Naive thymus-derived CD4-positive, alpha-beta T cell (primary cell): ENCODE measurements at places on chromosomes 2 and 18.

- no peak for DNase-seq
Measured at GRCh38 chr2:206937555-206937954, 1.8 kb upstream of the CPO start.

- DNase-seq: no peak
Measured at GRCh38 chr2:191009541-191010374, 4.2 kb downstream of the STAT1 start.

DNA sequence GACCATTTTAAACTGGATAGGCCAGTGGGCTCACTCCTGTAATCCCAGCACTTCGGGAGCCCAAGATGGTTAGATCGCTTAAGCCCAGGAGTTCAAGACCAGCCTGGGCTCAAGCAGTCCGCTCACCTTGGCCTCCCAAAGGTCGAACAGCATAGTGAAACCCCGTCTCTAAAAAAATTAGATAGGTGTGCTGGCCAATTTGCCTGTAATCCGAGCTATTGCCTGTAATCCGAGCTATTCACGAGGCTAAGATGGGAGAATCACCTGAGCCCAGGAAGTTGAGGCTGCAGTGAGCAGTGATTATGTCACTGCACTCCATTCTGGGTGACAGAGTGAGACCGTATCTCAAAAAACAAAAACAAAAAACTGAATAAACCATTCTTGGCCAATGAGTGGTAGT is 52.6 kb upstream of the EMILIN2 start:
- DNase-seq: no peak

DNA sequence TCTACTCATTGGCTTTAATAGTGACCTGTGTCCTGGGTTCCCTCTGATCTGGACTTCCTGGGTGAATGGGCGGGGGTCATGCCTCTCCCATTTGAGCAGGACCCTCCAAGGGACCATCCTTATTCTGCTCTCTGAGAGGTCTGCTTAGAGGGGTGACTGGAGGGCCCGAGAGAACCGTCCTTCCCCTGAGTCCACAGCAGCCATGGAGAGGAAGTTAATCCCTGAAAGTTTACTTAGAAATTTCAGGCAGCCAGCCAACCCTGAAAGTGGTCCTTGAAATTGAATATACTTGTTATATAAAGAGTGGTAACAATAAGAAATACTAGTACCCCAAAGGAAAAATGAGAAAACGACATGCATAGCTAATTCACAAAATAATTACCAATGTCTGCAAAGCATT is 226.1 kb downstream of the DYSF start:
- no peak for DNase-seq

GRCh38 chr2:70596739-70597138 is 43.1 kb upstream of the TGFA start:
- no peak for DNase-seq

DNA sequence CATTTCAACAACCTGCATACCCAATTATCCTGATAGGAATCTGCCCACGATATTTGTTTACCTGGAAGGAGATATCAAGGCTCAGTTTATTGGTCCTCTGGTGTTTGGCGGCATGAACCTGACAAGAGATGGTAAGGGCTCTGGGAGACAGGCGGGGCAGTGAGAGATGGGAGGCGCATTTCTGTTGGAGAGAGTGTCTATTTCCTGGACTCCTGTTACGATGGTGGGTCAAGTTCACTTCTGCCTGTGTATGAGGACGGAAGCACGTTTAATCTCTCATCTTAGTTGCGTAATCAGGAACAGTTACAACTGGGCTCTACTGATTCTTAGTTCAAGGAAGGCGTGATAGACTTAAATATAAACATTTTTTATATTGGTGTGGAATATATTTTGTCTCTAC is 8.9 kb downstream of the PDCL3 start:
- DNase-seq: no peak

GRCh38 chr2:124894199-124894598 is 869.1 kb downstream of the CNTNAP5 start:
- DNase-seq: no peak

- no peak for DNase-seq
Measured at GRCh38 chr2:25169073-25169470, 692 bp upstream of the POMC start.

- no peak for DNase-seq
Measured at GRCh38 chr2:57190007-57190406, 856.6 kb upstream of the VRK2 start.

DNA sequence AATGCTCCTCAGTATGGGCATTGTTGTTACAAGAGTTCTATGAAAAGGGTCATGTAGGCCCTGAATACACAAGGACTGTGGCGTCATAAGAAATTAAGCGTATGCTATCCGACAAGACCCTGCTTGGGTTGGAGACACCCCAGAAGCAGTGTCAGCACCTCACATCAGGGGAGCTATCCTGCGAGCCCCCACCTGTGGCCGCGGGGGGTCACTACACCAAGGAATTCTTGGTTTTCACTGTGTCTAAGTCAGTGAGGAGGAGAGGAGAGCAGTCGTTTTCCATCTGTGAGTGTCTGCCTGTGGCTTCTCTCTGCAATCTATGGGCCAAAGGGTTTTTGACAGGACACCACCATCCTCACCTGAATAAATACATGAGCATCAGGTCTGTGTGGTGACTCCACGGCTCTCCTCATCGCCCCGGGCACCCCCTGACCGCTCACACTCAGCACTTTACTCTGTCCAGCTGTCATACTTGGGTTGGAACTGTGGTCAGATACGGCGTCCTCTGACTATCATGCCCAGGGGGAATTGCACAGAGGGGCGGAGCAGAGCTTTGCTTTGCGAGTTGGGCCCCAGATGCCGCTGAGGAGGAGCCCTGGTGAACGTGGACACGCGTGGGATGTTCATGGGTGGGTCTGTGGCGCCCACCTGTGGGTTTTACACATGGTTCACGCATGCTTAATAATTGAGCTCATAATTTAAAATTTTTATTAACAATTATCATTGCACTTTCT is 235.5 kb downstream of the MYT1L start:
- no peak for DNase-seq

GRCh38 chr2:14628901-14629300 is 3.6 kb upstream of the LRATD1 start:
- no peak for DNase-seq

GRCh38 chr18:67783196-67783946 is 266.9 kb upstream of the DSEL start:
- no peak for DNase-seq

DNA sequence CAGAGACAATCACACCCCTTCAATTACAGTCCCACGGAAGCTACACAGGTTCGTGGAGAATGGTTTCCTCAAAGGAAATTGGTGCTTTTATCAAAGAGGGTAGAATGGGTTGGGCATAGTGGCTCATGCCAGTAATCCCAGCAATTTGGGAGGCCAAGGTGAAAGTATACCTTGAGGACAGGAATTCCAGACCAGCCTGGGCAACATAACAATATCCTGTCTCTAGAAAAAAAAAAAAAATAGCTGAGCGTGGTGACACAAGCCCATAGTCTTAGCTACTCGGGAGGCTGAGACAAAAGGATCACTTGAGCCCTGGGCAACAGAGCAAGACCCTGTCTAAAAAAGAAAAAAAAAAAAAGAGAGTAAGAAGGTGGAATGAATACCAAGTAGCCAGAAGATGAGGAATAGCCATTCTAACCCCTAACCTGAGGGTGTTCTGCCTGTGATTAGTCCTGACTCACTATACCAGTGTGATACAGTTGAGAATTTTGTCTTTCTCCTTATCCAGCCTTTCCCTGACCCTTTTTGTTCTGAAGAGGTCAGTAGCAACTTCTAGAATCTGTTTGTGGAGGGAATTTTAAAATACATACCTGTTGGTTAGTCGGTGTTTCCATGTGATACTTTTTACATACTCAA is 283.2 kb downstream of the MREG start:
- no peak for DNase-seq

DNA sequence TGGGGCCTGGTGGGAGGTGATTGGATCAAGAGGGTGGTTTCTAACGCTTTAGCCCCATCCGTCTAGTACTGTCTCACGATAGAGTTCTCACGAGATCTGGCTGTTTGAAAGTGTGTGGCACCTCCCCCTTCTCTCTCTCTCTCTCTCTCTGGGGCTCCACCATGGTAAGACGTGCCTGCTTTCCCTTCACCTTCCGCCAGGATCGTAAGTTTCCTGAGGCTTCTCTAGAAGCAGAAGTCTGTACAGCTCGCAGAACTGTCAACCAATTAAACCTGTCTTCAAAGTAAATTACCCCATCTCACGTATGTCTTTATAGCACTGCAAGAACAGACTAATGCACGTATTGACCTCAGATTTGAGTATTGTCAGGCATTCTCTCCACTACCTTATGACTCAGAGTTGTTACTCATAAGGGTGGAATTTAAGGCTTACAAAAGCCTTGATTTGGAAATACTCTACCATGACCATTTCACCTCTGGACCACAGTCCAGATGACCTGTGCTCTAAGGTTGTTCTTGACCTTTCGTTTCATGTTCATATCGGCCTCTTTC is 99.5 kb upstream of the AGAP1 start:
- DNase-seq: no peak

GRCh38 chr2:215619022-215619958 is 183.4 kb upstream of the FN1 start:
- no peak for DNase-seq

DNA sequence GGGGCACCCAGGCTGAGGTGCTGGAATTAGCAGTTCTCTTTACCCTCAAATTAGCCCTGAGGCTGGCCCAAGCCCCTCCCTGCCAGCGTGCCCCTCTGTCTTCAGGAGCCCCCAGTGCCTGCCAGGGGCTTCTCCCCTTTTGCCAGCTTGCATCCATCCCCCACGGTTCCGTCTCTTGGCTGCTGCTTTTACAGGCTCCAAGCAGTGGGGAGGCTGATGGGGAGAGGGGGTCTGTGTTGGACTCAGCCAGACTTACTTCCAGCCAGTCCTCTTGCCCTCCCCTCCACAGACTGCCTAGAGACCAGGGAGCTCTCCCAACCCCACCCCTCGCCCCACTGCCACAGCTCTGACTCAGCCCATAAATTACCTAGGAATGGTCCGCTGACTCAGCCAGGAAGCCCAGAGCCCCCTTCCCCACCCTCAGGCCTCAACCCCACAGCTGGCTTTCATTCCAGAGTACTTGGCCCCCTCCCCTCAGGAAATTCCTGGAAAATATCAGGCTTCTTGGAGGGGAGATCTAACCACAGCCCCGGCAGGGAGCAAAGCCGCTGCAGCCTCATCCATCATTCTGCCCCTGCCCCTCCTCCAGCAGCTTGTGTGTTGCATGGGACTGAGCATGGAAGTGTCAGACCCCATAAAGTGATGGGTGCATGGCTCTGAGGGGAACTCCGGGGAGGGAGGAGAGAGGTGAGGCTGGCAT is 184.6 kb downstream of the ZFP36L2 start:
- no peak for DNase-seq

- DNase-seq: no peak
Measured at GRCh38 chr2:328761-329160, 40.9 kb upstream of the ALKAL2 start.

DNA sequence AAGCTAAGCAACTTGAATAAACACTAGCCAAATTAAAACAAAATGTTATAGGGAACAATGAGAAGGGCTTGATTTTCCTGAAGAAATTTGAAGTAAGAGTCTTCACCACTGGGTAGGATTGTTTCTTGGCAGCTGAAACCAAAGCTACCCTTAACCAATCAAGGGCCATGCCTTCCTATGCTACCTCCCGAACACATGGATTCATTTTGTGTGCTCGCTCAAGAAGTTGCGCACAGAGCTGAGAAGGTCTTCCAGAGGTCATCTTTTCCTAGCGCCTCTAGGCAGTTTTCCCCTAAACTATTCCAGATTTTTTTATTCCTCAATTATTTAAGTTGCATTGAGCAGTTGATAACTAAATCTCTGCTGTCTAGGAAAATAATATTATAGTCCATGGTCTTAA is 264.6 kb downstream of the RBM43 start:
- DNase-seq: no peak

DNA sequence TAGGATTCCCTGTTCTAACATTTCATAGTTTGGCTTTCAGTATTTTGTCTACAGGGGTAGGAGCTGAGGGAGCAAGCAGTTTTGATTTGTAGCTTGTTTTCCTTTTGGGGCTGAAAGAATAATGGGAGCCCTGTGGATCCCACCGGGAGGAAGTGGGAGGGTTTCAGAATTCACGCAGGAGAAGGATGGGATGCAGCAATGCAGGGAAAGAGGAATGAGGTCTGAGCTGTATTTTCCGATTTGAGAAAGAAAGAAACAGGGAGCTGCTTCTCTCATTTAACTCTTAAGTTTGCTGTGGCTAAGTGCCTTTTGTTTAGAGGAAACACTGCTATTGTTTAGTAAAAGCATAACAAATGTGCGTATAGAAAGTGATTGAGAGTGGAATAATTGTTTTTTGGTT is 141.0 kb downstream of the ADCYAP1 start:
- no peak for DNase-seq

GRCh38 chr2:71546777-71547281 is 93.5 kb downstream of the DYSF start:
- no peak for DNase-seq

GRCh38 chr2:26270373-26270772 is 25.6 kb downstream of the HADHB start:
- no peak for DNase-seq
